CD4-positive, alpha-beta T cell treated with Interleukin-1 beta for 1 hour (primary cell): ENCODE measurements at places on chromosomes 16 and 17.

DNA sequence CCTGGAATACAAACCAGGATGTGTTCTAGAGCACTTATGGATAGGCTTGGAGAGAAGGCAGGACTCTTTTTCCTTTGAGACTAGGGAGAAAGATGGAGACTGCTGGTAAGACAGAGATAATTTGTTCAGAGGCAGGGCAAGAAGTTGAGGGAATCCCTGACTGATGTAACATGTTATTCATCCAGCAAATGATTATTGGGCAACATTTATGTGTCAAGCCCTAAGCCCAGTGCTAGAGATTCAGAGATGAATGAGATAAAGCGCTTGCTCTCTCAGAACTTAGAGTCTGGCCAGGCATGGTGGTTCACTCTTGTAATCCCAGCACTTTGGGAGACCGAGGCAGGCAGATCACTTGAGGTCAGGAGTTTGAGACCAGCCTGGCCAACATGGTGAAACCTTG lies 47.8 kb upstream of the NUFIP2 start:
- DNase-seq, result no peak

DNA sequence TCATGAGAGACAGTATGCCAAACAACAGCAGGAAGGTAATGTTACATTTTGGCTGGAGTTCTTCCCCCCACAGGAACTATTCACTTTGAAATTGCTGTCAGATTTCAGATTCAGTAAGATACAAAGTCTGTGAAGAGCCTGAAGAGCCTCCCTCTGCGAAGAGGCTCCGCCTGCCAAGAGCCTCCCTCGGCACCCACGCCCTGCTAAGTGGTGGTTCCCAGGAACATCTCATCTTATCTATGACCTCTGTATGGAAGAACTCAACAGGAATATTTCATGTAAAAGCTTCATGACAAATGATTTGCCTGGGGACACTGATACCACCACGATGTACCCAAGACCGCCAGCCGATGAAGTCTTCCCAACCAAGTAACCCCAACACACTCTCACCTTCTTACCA lies 3.2 kb downstream of the ZC3H7A start:
- DNase-seq, result no peak

- no peak for DNase-seq
Measured at GRCh38 chr17:75326226-75326848, 37.1 kb upstream of the SLC25A19 start.

GRCh38 chr16:49593424-49594040 lies 219.9 kb downstream of the C16orf78 start:
- no peak for DNase-seq

DNA sequence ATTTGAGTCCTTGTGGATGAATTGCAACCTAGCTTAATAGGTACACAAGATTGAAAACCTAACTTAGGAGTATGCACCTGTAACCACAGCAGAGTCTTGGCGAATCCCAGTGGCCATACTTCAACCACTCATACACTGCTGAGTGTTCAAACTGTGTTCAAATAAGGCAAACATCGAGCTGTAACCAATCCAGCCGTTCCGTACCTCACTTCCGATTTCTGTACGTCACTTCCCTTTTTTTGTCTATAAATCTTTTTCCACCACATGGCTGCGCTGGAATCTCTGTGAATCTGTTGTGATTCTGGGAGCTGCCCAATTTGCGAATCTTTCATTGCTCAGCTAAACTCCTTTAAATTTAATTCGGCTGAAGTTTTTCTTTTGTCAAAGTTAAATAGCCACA lies 190.6 kb downstream of the MAF start:
- no peak for DNase-seq

GRCh38 chr17:1007310-1008007 lies 10.5 kb downstream of the TIMM22 start:
- DNase-seq, result no peak

GRCh38 chr17:61247439-61247838 lies 152.2 kb upstream of the TBX2 start:
- no peak for DNase-seq

DNA sequence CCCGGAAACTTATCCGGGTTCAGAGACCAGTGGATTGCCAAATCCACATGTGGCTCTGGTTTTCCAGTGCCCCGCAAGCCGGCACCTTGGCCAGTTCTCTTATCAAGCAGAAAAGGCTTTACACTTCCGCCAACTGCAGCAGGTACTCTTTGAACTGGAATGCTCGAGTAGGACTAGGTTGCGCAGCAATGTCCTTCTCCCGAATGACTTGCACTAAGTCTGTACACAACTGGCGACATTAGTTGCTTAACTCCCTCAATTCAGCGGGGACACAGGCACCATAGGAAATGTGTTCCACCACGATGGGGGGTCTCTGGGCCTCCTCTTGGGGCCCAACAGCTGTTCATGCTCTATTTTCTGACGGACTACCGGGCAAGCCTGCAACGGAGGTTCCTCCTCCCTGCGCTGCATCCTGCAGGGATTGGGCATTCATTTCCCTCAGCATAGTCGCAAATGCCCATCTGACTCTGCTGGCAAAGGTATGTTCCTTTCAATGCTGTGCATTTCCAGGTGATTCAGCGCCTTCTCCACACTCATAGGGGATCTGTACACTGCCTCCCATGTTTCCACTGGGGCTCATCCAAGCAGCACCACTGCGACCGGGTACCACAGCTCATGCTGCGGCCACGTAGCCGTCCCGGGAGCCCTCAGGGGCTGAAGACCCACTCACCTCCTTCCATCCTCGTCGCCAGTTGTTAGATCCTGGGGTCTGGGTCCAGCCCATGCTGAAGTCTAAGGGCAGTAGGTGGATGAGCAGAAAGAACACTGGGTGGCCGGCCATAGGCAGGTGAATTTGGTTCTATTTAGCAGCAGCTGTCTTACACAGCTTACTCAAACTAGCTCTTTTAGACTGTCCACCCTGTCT lies 34.2 kb upstream of the APPBP2 start:
- DNase-seq, result no peak

GRCh38 chr17:13418891-13419290 lies 182.8 kb downstream of the HS3ST3A1 start:
- no peak for DNase-seq

GRCh38 chr16:49560004-49560830 lies 186.6 kb downstream of the C16orf78 start:
- DNase-seq, result no peak

DNA sequence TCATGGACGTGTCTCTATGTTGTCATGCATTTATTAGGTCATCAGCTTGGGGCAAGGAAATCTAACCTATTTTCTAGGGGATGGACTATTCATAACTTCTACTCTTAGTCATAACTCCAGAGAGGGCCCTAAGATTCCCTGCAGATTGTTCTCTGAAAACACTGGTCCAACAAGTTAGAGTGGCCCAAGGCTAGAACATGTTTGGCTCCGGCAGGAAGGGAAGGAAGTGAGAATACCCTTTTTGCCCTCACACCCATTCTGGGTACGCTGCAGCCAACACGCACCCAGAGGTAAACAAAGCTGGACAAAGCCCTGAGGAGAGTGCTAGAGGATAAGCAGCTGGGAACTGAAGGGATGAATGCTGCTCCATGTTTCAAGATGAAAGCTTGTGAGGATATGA lies 9.9 kb downstream of the C16orf86 start:
- DNase-seq, result no peak

GRCh38 chr16:85543536-85543935 lies 69.6 kb upstream of the GSE1 start:
- DNase-seq, result no peak

DNA sequence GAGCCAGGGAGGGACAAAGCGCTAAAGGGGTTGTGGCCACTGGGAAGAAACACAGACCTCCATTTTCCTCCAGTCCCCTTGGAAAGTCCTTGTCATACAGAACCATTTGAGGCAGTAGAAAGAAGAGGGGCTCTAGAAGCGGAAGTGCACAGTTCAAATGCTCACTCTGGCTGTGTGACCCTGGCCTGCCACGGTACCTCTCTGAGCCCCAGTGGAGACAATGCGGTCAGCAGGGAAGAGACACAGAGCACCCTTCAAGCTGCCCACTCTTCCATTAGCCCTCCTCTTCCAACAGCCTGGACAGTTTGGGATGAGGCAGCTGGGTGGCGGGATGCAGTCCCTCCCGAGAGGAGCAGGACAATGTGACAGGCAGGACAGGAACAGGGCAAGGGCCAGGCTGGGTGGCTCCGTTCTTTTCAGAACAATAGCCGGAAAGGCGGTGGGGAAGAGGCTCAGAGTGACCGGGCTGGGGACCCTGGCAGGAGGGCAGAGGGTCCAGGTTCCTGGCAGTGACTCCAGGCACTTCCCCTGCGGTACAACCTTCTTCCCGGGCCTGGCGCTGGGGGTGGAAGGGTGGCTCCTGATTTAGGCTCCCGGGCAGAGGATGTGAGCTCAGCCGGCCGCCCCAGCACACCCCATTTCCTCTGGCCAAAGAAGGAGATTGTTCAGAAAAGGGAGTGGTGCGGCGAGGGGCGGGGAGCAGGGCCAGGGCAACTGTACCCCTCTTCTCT lies 5.6 kb downstream of the CASKIN2 start:
- DNase-seq, result no peak

DNA sequence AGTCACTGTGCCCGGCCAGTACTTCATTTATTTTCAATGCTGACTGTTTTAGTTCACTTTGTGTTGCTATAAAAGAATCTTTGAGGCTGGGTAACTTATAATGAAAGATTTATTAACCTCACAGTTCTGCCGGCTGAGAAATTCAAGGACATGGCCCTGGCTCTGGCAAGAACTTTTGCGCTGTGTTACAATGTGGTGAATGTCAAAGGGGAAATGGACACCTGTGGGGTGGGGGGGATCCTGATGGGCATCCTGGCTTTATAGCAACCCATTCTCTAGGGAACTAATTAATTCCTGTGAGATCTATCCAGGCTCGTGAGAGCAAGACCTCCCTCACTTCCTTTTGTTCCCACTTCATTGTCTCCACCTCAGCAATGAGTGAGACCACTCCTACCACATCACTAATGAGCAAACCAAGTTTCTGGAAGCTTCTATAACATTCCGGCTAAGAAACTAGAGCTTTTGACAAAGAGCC lies 17.1 kb upstream of the CDH3 start:
- no peak for DNase-seq

GRCh38 chr17:49851387-49852291 lies 3.8 kb upstream of the TAC4 start:
- DNase-seq, result peak; percentile 69

DNA sequence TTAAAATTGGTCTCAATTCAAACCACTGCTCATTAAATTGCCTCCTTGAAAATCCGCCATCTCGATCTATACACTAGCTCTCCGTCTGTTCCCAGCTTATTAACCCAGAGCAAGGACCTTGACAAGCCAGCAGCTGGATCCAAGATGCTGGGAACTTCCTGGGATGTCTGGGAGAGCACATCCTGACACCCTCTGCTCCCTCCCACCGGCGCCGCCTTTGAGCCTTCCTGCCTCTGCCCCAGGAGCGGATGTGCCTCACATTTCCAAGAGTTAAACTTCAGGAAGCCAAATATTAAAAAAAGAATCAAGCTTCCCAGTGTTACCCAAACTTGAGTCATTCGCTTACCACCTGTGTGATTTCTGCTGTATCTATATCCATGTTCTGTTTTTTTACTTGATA lies 107.9 kb downstream of the HAPSTR1 start:
- no peak for DNase-seq

DNA sequence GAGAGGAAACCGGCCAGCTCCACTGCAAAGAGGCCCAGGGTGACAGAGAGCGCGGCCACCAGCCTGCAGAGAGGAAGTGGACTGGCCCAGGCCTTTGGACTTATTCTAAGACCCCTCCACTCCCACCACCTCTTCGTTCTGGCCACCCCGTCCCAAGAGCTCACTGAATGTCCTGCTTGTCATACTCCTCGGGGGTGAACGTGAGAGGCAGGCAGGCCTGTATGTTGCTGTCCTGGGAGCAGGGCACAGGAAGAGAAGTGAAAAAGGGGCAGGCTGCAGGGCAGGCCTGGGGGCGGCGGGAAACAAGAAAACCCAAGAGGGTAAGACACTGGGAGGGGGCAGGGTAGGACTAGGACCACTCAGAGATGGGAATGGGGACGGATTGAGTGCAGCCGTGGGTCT lies 384 bp downstream of the TMEM107 start:
- no peak for DNase-seq

- no peak for DNase-seq
Measured at GRCh38 chr17:80109713-80110446, 8.5 kb downstream of the GAA start.

DNA sequence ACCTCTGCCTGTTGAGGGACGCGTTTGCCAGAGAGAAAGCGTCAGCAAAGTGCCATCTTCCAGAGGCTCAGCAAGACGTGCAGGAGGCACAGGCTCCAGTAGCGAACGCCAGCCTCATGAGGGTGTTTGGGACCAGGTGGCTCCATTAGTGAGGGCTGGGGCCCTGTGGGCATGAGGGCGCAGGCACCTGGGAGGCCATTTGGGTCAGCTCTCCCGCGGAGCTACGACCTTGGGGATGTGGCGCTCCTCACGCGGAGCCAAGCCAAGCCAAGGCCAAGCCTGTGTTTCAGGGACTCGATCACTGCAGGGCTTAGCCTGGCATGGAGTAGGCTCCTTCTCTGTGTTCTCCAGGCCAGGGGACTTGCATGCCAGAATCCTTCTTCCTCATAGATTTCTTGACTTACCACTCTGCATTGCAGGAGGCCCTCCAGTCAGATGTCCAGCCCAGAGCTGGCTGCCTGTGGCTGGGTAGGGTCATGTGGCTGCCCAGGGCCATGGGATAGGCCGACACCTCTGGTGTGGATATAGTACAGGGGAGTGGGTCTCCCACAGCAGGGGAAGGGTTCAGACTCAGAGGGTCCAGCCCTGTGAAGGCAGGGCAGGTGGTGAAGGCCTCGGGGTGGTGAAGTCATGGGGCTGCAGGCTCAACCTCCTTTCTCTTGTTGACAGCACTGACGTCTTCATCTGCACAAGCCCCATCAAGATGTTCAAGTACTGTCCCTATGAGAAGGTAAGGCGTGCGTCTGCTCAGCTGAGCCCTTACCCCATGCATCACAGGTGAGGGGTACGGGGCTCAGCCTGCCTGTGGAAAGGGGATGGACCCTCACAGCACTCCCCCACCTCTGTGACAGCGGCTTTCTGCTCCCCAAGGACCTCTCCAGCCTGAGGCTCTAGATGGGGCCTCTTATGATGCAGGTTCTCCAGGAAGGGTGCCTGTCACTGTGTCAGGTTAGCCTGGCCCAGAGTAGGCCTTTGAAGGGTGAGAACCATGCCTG lies 19.6 kb downstream of the NT5M start:
- DNase-seq, result no peak

GRCh38 chr16:886084-886543 lies 84.7 kb downstream of the LMF1 start:
- no peak for DNase-seq

GRCh38 chr16:11056993-11057649 lies 112.8 kb downstream of the CLEC16A start:
- no peak for DNase-seq

GRCh38 chr17:4823373-4824089 lies 9.6 kb upstream of the MINK1 start:
- DNase-seq, result no peak

GRCh38 chr16:54422159-54422558 lies 135.6 kb upstream of the IRX3 start:
- no peak for DNase-seq
